ENCODE measurements at places on chromosomes 5 and 9. TPM values are rescaled to one million over a fixed set of nuclear protein-coding genes. Genes with fewer than 3 reads are reported as not detected.

PTPRD gene
- 0.05 TPM for total RNA-seq

RAD50 gene
- total RNA-seq: 33.0 TPM

- no peaks in the 10 kb centered on the region for H3K36me3 ChIP-seq
- peaks cover 21% of the 10 kb centered on the region for H3K4me1 ChIP-seq
- no peak overlapping the region for H3K27ac ChIP-seq
- peaks cover 7% of the 10 kb centered on the region for H3K27me3 ChIP-seq
Measured at GRCh38 chr5:149041242-149041641, 21.6 kb downstream of the SH3TC2 start.

GRCh38 chr9:4027606-4028005 lies 272.3 kb downstream of the GLIS3 start:
- H3K27ac ChIP-seq: no peak overlapping the region
- no peaks in the 10 kb centered on the region for H3K36me3 ChIP-seq
- peaks cover 6% of the 10 kb centered on the region for H3K27me3 ChIP-seq
- no peak for DNase-seq

DNA sequence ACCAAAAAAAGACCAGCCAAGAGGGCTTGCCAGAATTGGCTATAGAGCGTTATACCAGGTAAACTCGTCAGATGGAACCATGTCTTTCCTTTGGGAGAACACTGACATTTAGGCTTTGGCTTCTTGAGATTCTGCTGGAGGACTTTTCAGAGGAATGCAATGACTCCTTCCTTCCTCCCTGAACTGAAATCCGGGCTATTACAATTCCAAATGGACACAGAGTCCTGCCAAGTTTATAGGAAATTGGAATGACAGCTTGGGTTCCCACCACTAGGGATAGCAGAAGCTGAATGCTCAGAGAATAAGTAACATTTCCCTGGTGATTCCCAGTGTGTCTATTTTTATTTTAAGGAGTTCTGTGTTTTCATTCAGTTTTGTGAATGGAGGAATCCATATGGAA lies 143.0 kb downstream of the FGF1 start:
- H3K27ac ChIP-seq: no peak overlapping the region
- H3K27me3 ChIP-seq: peaks cover 20% of the 10 kb centered on the region
- H3K4me3 ChIP-seq: no peak overlapping the region
- no peaks in the 10 kb centered on the region for H3K36me3 ChIP-seq
